NCI-H2171 (cell line): ENCODE measurements at places on chromosomes 3 and 15.

DNA sequence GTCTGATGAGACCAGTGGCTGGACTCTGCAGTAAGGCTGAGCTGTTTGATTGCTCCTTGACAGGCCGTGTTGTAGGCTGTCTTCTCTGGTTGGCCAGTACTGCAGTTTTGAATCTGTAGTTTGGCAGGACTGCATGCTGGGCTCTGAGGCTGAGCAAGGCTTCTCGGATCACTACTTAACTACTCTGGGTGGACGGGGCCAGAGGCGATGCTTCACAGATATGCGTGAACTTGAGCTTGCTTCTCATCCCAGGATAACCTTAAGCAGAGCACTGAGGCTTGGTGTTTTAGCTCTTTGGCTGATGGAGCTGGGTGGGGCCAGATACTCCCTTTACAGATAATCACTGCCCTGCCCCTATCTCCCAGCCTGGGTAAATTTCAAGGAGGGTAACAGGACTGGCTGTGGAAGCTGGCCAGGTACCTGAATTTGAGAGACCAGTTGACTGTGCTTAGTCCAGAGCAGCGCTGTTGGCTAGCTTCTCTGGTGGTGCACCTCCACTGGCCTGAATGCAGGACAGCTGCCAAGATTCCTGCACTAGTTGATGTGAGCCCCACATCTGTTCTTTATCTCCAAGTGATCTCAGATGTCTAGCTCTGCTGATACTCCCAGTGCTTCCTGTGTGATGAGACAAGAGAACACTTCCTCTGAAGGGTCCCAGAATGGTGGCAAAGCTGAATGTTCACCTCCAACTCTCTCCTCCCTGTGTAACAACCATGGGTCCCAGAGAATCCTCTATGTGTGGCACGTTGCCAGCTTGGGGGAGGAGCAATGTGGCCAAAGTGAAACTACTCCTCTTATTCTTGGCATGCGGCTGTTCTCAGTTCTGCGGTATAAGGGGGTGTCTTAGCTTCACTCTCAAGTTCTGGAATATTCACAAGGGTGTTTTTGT is 37.9 kb downstream of the RPL39L start:
- DNase-seq: no peak

DNA sequence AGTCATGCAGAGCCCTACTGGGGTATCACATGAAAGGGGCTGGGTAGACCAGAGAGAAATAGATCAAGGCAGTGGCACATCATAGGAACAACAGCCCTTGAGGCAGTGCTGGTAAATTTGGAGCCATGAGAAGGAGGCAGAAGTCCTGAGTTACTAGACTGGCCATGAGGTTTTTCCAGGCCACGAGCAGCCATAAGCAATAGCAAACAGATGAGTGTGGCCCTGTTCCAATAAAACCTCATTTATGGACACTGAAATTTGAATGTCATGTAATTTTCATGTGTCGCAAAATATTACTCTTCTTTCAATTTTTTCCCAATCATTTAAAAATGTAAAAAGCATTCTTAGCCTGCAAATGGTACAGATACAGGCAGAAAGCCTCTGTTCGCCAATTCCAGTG is 28.1 kb upstream of the LRRN1 start:
- no peak for DNase-seq

DNA sequence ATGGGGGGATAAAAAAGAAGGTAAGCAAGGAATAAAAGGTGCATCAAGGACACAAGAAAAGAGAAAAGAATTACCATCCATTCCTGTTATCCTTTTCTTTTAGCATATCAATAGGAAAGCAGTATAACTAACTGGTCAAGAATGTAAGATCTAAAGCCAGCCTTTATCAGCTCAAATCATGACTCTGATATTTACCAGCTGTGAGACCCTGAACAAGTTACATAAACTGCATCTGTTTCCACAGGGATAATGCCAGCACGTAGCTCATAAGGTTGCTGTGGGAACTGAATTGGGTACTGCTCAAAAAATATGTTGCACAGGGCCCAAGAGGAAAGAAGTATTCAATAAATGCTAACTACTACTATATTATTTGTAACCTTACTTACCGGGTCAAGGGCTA is 1092.2 kb upstream of the CFAP20DC start:
- DNase-seq: no peak

DNA sequence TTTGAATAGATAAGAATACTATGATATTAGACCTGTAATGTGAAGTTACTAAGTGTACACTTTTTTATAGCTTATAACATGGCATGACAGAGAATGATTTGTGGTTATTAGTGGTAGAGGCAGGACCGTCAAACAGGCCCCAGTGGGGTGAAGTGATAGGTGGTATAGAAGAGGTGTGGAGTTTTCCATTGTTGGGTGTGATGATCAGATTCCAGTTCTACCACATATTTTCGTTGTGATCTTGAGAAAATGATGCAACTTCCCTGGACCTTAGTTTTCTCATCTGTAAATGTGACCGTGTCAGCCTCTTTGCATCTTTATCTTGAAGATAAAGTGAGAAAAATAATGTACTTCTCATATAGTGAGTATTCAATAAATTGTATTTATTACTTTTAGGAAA is 30.3 kb upstream of the UTS2B start:
- DNase-seq: no peak

DNA sequence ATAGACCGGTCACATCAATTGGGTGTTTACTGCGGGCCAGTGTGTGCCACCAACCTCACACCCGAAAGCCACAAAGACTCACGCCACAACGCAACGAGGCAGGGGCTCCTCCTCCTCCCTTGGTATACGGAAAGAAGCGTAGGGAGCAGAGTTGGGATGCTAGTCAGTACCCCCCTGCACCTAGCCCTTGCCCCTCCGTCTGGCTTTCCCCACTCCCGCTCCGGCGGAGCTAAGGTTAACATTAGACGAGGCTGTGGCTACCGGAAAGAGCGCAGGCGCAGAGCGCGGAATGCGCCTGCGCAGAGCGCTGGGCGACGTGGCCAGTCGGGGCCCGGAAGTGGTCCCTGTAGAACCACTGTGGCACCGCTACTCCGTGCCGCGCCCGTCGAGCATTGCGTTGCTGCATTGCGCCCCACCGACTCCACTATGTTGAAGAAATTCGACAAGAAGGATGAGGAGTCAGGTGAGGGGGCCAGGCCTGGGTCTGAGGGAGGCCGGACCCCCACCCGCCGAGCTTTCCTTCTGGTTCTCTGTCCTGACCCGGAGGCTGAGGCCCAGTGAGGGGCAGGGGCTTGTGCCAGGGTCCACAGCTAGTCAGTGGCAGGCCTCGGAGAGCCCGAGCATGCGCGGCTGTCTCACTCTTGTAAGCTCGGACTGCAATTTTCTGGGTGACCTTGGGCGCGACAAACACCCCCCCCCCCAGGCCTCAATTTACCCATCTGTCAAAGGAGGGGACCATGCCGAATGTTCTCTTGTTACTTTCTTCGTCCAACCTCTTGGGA is at the start of gene COPG1:
Gene COPG1, plus strand, starts transcription at position 323 of the 782 bp plus-strand sequence. Its CDS starts 104 bp downstream, at position 427.
- DNase-seq: peak; percentile 80

GRCh38 chr3:88149509-88150362 is at the start of gene C3orf38:
Gene C3orf38 (plus strand): TSS chr3:88149959. CDS start chr3:88150053, 94 bp downstream.
- DNase-seq: peak; percentile 78

DNA sequence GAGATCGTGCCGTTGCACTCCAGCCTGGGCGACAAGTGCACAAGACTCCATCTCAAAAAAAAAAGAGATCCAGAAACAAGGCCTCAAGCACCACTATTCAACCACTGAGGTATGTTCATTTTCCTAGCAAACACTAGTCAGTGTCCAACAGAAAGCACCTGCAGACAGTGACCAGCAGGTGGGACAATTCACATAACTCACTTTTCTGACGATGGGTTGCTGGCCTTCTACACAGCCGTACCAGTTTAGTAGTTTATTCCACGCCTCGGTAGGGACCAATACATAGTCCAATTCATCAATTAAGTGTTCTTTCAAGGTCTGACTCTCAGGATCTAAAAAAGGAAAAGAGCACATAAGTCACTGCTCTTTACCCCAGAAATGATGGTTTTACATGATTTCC is 12.4 kb downstream of the USP4 start:
- DNase-seq: no peak

- no peak for DNase-seq
Measured at GRCh38 chr3:114551770-114552526, 258.1 kb downstream of the TIGIT start.

DNA sequence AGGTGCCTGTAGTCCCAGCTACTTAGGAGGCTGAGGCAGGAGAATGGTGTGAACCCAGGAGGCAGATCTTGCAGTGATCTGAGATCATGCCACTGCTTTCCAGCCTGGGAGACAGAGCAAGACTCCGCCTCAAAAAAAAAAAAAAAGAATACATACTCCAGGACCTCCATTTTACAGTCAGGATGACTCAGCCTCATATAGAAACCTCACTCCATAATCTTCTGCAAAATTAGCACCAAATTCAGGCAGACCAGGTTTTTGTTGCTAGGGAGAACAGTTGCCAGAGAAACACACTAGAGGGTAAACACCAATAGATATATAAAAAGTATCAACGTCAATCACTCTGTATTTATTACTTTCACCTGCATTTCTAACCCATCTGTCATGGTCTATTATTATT is 28.3 kb upstream of the AP3B2 start:
- DNase-seq: peak; percentile 1

DNA sequence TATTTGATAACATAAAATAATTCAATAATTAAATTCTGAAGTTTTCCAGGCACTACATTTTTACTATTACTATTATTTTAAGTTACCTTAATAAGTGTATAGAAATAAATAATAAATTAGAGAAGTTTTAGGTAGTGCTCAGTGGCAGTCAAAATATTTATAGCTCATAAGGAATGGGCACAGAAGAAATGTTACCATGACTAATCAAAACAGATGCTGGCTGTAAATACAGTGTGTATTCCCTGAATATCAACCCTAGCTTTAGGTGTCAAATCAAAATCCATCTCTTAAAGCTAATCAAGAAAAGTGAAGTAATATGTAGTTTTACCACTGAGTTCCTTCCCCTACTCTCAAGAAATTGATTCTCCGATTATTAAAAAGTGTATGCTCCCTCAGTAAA is 35.5 kb downstream of the ZBTB20 start:
- DNase-seq: no peak

- DNase-seq: no peak
Measured at GRCh38 chr3:3087279-3087678, 22.9 kb downstream of the IL5RA start.

DNA sequence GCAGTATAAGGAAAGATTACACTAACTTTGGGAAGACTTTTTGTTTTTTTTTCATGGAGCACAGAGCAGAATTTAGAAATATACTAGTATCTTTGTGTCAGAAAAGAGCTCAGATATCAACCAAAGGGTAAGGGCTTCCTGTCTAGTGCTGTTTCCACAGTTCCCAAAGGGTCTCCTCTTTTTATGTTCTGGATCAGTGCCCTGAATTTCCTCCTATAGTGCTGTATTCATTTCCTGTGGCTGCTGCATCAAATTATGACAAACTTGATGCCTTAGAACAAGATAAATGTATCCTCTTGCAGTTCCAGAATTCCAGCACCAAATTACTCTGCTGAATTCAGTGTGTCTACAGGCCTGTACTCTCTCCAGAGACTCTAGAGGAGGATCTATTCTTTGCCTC is 219.8 kb upstream of the THRB start:
- no peak for DNase-seq

DNA sequence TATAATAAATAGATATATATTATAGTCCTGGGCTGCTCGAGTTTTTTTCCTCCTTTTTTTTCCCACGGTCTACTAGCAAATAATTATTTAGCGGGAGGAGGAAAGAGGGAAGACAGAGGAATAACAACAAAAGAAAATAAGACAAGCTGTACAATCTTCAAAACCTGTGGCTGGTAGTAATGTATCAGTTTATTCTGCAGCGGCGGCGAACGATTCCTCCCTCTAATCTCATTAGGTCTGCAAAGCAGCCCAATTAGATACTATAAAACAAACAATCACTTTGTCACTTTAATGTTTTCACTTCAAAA is 390 bp upstream of the TLE3 start:
- DNase-seq: no peak

GRCh38 chr3:13934813-13935212 is 54.9 kb upstream of the WNT7A start:
- no peak for DNase-seq

DNA sequence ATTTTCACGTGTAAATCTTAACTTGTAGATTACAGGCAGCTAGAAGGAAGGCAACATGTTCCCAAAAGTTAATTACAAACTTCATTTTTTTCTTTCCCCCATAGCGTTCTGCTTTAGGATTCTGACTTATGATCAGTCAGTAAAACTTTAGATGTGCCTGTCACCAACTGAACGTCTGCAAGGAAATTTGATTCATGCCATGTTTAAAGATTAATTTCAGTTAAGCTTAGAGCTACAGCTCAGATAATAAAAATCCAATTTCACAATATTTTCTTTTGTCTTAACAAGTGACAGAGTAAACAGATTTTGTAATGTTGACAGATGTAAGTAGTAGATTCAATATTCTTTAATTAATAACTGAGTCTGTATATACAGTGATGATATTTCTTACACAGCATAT is 253.1 kb downstream of the NFKBIZ start:
- DNase-seq: no peak

DNA sequence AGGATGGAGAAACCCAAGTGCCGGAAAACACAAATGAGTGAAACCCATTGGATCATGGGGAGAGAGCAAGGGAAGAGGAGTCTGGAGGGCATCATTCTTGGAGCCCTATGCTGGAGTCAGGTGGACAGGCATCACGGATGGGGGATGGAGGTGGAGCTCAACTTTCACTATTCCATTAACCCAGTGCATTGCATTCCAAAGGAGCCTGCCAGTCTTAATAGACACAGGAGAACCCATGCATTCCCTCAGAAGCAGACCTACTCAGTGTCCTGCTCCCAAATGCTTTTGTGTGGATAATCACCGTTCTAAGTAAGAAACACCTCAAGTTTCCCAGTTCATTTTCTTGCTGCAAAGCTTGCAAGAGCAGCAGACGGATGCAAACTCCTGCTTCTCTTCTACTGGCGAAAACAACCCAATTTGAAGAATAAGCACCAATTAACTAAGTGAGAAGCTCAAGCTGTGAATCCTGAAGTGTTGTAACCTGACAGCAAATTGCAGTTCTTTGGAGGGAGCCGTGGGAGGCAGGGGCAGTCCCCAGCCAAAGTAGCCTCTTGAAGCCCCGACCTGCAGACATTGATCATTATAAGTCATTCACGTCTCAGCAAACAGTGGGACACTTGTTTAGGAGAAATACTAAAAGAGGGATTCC is 25.3 kb downstream of the SEMA5B start:
- DNase-seq: no peak

- no peak for DNase-seq
Measured at GRCh38 chr3:126685021-126685420, 19.0 kb upstream of the CHCHD6 start.

DNA sequence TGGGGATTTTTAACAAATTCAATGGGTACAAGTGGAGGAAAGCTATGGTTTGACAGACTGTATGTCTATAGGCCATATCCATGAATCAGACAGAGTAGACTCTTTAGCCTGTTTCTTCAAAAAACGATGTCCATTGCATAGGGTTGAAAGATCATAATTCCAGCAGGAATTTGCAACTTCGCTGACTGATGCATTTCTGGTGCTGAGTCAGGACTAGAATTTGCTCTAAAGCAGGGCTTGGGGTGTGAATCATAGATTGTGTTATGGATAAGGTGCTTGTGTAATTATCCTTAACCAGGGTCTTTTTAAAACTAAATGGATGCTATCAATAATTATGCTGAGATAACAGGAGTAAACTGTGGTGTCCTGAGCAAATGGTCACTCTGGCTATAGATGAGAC is 200.4 kb upstream of the TBC1D5 start:
- no peak for DNase-seq

GRCh38 chr3:173770796-173771573 is 373.4 kb downstream of the NLGN1 start:
- DNase-seq: no peak

- DNase-seq: no peak
Measured at GRCh38 chr3:51934139-51934850, 7.4 kb downstream of the RRP9 start.

- no peak for DNase-seq
Measured at GRCh38 chr3:144466114-144466513, 494.5 kb downstream of the DIPK2A start.
